CD4-positive, alpha-beta T cell treated with Interleukin-6 at 100 ng/mL for 8 hours (primary cell): ENCODE measurements at places on chromosomes 7 and 10.

- no peak for DNase-seq
These were observed 909 bp upstream of the AKR1D1 start for GRCh38 chr7:138075350-138075749.

GRCh38 chr10:3835770-3836169 lies 50.8 kb upstream of the KLF6 start:
- DNase-seq: no peak

DNA sequence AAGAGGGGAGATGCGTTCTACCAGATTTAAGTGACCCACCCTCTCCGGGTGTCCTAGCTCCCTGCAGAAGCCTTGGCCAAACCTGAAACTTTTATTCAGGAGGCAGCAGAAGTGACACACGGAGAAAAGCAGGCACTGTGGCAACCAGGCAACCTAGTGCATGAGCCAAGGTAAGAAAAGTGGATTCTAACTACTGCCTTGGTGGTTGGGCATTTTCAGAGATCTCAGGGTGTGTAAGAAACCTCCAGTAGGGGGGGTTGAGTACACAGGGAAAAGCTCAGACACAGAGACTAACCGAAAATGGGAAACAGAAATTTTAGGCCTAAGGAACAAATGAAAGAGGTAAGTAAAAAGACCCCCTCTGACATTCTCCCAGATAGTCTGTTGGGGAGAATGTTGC lies 645.7 kb downstream of the ANKRD7 start:
- no peak for DNase-seq

GRCh38 chr7:67950321-67951083 lies 953.9 kb downstream of the TYW1 start:
- no peak for DNase-seq

- DNase-seq: no peak
These were observed 12.2 kb upstream of the LGI1 start for GRCh38 chr10:93745408-93746065.

DNA sequence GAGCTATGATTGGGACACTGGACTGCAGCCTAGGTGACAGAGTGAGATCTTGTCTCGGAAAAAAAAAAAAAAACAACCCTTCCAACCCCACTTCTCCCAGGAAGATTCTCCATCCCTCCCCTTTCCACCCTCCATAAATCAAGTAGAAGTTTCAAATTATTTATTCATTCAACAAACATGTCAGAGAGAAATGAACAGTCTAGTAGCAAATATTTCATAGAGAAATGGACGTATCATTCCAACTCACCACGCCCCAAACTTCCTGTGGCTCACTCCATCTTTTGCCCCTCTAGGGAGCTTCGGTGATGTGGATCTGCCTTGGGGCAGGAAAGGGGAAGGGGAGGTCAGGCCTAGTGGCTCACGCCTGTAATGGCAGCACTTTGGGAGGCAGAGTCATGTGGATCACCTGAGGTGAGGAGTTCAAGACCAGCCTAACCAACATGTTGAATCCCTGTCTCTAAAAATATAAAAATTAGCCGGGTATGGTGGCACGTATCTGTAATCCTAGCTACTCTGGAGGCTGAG lies 638 bp upstream of the TRAPPC14 start:
- DNase-seq: no peak

DNA sequence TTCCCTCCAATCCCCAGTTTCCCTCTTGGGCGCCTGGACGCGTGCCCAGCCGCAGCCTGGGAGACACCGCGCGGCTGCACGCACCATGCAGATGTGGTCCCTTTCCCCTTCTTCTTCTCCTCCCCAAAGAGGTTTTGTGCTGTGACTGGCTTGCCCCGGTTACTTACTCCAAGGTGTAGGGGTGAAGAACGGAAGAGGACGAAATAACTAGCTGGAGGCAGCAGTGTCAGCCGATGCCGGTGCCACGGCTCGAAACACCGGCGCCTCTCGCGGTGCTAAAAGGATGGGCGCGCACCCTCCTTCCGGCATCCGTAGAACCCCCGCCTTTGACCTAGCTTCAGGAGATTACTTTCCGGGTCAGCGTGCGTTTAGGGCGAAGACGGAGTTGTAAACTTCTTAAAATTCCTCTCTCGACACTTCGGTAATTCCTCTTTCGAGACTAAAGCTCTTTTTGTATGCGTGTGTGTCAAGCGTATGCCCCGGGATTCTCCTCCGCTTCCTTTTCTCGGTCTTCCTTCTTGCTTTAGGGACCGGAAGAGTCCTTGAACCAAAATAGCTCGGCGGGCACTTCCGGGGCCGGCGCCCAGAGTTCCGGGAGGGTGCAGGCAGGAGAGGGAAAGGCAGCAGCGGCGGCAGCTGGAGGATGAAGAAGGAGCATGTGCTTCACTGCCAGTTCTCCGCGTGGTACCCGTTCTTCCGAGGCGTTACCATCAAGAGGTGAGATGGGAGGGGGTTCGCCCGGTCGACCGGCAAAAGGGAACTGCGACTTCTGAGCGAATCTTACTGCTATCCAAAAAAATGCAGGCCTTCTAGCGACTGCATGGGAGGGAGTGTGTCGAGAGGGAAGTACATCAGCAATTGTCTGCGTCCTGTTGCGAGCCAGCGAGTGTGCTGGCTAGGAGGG lies at the start of the genes CDC123 and NUDT5:
Gene CDC123, plus strand, starts transcription at position 586 of the 904 bp plus-strand sequence. Its CDS starts 58 bp downstream, at position 644.
Gene NUDT5, minus strand, starts transcription at position 289 of the 904 bp plus-strand sequence. CDS start 9,600 bp downstream, outside the sequence.
- DNase-seq: peak; percentile 79

DNA sequence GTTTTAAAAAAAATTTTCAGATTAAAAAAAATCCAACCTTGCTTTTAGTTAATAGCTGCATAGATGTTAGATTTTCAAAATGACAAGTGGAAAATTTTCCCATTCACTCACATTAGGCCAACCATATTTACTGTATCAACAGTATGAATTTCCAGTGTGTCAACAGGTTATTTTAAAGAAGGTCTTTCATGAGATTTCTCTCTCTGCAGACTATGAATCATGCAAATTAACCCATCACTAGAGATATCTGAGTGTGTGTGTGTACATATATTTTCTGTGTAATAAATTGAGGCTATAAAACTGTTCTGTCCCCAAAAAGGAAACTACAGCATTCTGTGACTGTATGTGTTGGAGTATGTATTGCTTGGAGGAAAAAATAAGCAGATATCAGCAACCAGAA lies 305.6 kb downstream of the ARL4A start:
- DNase-seq: no peak

GRCh38 chr7:103660455-103661371 lies 214.7 kb upstream of the SLC26A5 start:
- no peak for DNase-seq

DNA sequence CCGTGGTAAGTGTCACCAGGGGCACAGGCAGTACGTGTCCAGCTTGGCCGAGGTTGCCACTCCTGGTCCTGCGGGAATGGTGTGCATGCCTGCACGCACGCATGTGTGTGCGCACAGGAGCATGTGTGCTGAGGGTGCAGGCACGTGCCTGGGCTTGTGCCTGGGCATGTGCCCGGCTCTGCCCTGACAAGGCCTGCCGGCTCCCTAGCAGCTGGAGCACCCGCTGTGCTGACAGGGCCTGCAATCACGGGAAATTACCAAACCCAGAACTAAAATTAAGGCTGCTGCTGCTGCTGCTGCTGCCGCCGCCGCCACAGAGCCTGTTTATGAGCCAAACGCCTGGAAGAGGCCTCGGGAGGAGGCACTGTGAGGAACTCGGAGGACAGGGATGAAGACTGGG lies 28.7 kb downstream of the GHRHR start:
- DNase-seq: no peak

DNA sequence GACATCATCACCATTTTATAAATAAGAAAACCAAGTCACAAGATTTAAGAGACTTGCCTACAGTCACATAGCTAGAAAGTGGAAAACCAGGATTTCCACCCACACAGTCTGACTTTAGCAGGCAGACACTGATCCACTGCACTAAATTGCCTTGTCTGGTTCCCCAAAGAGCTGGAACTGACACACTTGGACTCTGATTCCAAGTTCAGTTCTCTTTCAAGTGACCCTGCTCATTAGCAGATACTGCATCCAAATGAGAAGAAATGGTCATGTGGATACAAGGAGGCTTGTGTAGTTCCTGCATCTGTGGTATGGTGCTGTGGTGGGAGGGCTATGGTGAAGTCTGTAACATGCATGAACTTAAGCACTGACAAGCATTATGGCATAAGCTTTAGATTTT lies 180.1 kb upstream of the MKLN1 start:
- no peak for DNase-seq

DNA sequence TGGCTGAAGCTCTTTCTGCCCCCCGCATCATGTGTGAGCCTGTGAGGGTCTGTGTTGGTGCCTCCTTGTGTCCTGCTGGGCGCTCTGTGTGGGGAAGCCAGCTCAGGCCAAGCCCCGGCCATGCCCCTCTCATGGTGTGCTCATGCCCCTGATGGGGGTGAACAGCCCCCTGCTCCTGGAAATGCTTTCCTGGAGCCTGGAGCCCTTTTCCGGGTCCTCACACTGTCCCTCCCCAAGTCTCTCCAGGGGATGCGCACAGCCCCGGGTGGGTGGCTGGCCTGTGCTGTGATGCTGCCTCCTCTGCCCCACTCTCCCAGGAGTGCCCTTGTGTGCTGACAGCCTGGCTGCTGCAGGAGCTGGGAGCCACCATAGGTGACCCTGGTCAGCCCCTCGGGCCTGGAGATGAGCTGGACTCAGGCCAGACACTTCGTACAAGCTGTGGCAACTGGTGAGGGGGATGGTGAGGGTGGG lies 20.8 kb upstream of the ZNF862 start:
- no peak for DNase-seq

DNA sequence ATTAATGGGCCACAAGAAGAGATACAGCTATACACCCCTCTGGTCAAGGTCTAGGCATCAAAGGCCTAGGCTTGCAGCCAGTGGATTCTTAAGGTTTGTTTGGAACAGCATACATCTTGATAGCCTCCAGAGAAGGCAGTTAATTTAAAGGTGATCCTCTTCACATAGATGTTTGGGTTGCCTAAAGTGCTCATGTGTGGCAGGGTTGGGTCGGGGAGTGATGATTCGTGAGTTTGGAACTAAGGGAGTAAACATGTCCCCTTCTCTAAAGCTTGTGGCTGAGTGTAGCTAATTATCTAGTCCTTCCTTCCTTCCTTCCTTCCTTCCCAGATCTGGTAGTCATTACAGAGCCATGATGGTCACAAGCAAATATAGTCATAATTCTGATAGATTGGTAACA lies 12.4 kb downstream of the PCLO start:
- DNase-seq: no peak

DNA sequence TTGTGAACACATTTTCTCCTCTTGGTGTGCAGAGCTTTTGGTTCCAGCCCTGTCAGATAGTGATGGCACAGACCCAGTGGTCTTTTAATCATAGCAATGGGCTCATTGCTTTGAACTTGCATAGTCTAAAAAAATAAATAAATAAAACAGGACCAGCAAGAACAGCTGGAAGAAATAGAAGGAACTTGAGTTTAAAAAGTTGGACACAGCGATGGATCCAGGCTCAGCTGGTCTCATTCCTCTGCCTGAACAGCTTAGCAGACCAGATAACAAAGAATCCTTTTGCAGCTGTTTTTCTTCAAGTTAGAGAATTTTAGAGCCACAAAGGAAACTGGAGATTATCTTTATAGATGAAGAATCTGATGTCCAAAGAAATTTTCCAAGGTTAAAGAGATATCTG lies 1005.6 kb downstream of the LRMDA start:
- no peak for DNase-seq

GRCh38 chr7:52017802-52018679 lies 701.4 kb upstream of the COBL start:
- no peak for DNase-seq

- no peak for DNase-seq
These were observed 26.7 kb downstream of the TMEM273 start for GRCh38 chr10:49161411-49161997.

DNA sequence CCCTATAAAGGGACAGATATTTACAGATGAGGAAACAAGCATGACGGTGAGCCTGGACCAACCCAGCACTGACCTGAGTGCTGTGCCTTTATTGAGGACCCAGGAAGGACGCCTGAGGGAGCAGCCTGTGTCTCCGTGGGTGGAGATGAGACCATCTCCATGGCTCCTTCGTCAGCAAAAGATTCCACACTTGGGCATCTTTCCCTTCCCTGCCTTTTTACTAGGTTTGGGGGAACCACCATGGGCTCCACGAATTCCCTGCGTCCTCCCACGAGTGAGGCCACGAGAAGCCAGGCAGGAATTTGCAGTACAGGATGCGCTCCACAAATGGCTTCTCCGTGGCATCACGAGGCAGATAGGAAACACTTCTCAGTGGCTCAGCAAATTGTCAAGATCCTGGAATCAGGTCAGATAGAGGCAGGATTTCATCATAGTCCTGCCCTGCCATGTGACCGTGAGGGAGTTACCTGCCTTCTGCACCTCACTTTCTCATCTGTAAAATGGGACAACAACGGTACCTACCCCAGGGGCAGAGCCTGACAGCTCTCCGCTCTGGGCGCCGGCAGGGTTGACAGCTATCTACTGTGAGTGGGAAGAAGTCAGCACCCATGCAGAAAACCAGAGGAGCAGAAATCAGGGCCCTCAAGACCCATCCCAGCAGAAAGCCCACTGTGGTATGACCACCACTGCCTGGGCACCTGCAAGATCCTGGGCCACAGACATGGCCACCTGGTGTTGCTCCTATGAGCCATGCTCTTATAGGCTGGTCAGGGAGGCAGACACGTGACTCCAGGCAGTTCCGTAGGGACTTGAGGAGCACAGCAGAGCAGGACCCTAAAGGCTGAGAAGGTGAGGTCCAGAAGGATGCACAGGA lies 80.1 kb downstream of the GRID1 start:
- no peak for DNase-seq

DNA sequence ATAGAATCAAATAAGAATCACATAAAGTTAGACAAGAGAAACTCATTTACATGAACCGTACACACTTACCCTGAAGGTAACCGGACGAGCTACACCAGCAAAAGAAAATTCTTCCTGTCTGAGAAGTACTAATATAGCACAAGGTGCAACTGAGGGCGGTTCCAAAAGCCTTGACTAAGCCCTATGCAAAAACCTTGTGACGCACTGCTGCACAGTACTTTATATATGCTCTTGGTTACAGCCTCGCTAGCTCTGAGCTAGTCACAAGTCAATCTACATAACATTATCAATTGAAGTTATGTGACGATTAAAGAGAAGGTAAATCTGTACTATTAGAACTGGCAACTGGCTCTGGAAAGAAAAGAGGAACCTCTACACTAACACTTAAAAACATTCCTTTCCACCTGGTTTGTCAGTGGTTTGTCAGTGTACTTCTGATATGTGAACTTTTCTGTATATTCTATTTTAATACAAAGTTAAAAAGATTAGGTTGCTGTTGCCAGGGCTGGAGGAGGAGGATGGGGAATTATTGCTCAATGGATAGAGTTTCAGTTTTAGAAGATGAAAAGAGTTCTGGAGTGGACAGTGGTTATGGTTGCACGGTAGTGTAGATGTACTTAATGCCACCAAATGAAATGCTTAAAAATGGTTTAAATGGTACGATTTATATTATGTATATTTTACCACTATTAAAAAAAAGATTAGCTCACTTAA lies 21.6 kb downstream of the NT5C3A start:
- peak; percentile 74 for DNase-seq

- DNase-seq: no peak
These were observed 43.3 kb upstream of the BTRC start for GRCh38 chr10:101310529-101311184.

GRCh38 chr7:44772440-44772839 lies 23.8 kb downstream of the ZMIZ2 start:
- no peak for DNase-seq

- DNase-seq: no peak
These were observed 14.9 kb upstream of the DDC start for GRCh38 chr7:50580057-50580456.

GRCh38 chr10:51139176-51139575 lies 64.9 kb downstream of the PRKG1 start:
- no peak for DNase-seq
